ENCODE measurements at places on chromosomes 13 and 19. TPM values are rescaled to one million over a fixed set of nuclear protein-coding genes. Genes with fewer than 3 reads are reported as not detected.

DNA sequence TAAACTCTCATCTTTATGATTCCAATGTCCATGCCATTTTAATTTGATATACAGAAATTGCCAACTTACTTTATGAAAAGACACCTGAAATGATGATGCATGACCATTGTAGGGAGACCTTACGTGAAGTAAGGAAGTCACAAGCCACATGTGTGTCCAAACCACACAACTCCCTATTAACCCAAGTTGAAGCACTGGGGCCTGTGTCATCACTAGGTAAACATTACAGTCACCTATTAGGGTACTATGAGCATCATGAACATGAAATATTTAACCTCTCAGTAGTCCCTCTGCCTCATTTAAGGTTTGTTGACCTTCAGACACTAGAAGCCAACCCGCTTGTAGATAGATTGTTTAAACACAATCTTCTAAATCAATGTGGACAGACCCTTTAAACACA is 576.9 kb downstream of the IRS2 start:
- DNase-seq: no peak

Gene ELOF1
- total RNA-seq: 33.0 TPM

- peak; percentile 65 for DNase-seq
Observed at GRCh38 chr13:27339299-27339698, 68.7 kb downstream of the RASL11A start.

Gene CFAP97D2
- not detected for total RNA-seq

Gene C19orf67
- not detected for total RNA-seq

GRCh38 chr13:99663185-99663825 is 162.0 kb downstream of the TM9SF2 start:
- no peak for DNase-seq

DNA sequence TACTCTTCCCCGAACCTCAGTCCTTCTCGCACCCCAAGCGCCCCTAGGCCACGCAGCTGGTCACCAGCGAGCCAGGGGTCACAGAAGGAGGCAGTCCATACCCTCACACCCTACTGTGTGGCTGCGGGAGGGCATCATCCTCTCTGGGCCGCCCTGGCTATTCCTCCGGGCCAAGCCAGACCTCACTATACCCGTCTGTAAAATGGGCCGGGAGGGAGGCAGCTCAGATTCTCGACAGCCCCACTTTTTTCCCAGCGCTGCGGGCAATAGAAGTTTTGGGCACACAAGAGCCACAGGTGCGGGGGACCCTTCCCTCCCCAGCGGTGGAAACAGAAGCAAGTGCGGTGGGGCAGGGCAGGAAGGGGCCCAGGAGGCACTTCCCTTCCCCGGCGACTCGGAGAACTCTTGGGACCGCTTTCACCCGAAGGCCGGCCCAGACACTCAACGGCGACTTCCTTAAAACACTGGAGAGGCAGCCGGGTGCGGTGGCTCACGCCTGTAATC is 5.6 kb upstream of the ARRDC2 start:
- DNase-seq: peak; percentile 45

GRCh38 chr13:29688193-29688592 is 92.7 kb upstream of the SLC7A1 start:
- DNase-seq: no peak

- DNase-seq: no peak
Observed at GRCh38 chr19:35316560-35316959, 12.4 kb upstream of the CD22 start.

DNA sequence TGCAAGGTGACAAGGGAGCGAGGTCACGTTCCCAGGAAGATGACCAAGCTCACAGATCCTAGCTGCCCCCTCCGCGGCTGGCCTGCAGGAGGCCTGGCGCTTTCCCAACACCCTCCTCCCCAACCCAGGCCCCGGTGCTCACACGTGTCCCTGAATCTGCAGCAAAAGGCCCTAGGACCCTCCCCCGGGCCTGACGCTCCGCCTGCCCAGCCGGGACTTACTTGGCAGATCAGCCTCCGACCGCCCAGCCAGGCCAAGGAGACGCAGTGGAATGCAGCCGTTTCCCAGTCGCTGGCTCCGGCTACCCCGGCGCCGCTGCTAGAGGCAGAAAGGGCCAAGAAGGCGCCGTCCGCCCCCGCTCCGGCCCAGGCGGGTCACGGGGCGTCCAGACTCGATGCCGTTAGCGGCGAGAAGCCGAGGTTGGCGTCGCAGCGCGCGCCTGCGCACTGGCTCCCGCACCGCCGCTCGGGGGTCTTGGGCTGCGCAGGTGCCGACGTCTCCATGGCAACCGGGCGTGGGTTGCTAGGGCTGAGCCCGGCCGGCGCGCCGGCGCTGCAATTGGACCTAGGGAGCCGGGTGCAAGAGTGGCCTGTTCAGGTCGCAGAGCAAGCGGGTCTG is at the start of gene PNMA8A:
Gene PNMA8A (minus strand): TSS at position 448 of the 618 bp plus-strand sequence. CDS start 528 bp downstream, outside the sequence.
- no peak for DNase-seq

DNA sequence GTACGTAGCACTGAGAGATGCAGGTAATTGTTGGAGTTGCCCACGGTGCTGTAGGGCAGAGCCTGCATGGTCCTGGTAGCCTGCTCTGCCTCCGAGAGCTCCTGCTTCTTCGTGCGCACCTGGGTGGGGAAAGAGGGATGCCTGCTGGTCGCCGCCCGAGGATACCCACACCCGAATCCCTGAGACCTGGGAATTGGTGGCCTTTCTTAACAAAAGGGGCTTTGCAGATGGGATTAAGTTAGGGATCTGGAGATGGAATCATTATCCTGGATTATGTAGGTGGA is 9.4 kb downstream of the C3 start:
- DNase-seq: no peak

DNA sequence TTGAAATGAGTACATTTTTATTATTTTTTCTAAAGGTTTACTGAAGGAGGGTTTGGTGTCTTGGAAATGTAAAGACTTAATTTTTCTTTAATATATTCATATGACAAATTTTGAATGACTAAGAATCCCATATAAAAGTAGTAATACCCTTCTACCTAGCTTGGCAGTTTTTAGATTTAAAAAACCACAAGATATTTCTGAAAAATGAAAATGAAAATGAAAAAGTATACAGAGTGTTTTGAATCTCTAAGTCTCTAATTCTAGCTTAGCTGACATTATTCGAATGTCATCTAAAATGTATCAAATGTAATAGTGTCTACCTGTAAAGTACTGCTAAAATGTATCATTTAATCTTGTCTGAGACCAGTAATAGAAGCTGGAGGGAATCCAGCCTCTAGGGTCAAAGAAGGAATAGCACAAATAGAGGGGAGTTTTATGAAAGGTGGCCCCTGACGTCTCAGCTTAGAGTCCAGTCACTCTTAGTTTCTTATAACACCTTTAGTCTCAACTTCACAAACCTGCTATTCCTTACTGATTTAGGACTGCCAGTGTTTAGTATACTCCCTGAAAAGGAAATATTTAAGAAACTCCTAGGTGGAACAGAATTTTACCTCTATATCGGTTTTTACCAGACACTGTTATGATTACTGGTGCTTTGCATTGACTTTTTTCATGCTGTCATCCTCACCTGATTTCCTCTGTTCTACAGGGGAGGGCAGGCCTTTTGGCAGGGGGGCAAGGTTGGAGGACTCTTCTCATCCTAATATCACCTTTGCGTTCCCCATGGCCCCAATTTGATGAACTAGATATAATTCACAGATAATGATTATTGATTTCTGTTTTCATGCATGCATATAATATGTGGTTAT is 16.2 kb upstream of the MIR17HG start:
- no peak for DNase-seq

Gene GRK1
- not detected for total RNA-seq

- DNase-seq: no peak
Observed at GRCh38 chr13:34151885-34152284, 333.9 kb downstream of the RFC3 start.

DNA sequence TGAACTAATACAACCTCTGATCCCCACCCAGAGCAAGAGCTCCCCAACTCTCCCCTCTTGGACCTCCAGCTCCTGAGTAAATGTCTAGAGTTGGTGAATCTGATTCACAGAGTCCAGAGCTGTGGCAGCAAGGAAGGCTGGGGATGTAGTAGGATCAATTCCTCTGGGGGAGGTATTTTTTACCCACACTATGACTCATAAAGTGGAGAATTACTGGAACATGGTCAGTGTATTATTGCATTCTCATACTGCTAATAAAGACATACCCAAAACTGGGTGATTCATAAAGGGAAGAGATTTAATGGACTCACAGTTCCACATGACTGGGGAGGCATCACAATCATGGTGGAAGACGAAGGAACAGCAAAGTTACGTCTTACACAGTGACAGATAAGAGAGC is 496.7 kb downstream of the EFNB2 start:
- DNase-seq: no peak

Gene SIGLEC8
- total RNA-seq: not detected

Gene RNF225
- total RNA-seq: 0.32 TPM

DNA sequence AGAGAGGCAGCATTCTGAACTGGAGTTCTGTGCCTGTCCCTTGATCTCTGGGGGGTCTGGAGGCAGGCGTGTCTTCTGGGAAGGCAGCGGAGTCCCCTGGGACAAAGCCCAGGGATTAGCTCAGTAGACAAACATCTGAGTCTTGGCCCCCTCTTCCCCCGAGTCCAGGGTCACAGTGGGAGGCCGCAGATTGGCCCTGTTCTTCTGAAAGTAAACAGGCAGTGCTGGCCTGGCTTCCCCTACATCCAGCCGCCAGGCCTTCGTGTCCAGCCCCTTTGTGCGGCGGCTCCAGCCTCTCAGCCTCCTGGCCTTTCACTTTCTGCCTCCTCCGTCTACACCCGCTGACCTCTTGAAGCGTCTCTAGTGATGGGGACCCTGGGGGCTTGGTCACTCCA is 989 bp downstream of the NFILZ start:
- DNase-seq: no peak

DNA sequence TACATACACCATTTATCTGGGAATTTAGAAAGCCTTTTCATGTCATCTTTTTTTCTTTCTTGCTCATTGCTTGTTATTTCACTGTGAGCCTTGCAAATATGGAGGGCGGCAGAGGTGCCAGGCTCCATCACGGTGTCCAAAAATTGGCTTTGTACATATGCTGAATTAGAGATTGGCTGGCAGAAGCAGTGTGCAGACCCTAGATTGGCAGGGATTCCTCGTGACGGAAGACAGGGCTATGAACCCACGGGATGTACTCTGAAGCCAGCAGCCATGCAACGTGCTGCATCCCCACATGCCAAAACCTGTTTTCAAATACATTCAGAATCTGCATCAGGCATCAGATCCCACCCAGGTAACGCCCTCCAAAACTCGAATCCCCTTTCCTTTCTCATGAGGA is 142.8 kb downstream of the ZIC5 start:
- DNase-seq: no peak

GRCh38 chr13:21504379-21504778 is 45.3 kb upstream of the ZDHHC20 start:
- DNase-seq: no peak

- DNase-seq: no peak
Observed at GRCh38 chr13:44760434-44760833, 184.3 kb upstream of the TSC22D1 start.

Gene PPM1N
- total RNA-seq: 2.3 TPM

DNA sequence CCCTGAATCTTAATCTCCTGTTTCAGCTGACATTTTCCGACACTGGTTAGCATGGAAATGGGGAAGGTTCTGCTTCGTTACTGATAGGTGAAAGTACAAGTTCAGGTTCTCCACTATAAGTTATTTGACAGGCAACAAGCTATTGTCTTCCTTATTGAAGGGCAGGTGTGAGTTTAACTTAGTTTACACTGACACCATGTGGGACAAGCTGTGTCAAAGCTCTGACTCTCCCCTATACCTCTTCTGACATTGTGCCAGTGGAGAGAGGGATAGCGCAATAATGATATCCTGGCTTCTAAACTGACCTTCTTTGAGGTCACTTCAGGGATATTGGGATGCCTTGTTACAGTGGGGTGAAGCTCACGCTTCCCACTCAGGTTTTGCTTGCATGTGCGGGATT is 587.0 kb upstream of the SLITRK5 start:
- no peak for DNase-seq

DNA sequence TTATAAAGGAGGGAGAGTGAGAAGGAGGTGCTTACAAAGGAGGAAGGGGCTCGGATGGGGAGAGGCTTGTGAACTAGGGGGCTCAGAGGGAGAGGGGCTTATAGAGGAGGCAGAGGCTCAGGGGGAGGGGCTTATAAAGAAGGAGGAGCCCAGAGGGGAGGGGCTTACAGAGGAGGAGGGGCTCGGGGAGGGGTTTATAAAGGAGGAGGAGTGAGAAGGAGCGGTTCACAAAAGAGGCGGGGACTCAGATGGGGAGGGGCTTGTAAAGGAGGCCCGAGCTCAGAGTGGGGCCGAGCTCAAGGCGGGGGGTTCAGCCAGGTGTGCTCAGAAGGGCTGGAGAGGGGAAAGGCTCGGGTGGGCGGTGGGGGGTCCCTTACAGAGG is 500 bp downstream of the SMIM24 start:
- peak; percentile 41 for DNase-seq

DNA sequence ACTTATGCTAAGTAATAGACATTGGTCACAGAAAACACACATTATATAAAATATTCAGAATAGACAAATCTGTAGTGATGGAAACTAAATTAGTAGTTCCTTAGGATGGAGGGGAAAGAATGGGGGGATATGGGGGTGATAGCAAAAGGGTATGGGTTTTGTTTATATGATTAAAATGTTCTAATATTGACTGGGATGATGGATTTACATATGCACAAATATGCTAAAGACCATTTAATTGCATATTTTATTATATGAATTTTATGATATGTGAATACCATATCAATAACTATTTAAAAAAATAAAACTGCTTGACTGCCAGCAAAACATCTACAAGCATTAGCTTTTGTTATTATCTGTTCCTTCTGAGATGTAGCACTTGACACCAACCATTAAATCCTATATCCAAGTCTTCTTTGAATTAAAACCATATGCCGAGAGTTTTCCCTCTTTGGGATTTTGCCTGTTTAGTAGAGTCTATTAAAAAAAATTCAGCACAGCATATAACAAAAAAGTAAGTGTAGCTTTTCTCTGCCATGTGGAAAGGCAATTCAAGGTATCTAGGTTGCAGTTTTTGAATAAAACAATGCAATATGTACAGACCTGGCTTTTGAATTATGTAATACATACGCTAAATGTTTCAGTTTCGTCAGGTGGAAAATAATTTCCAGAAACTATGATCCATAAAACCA is 2584.1 kb upstream of the PCDH20 start:
- no peak for DNase-seq

DNA sequence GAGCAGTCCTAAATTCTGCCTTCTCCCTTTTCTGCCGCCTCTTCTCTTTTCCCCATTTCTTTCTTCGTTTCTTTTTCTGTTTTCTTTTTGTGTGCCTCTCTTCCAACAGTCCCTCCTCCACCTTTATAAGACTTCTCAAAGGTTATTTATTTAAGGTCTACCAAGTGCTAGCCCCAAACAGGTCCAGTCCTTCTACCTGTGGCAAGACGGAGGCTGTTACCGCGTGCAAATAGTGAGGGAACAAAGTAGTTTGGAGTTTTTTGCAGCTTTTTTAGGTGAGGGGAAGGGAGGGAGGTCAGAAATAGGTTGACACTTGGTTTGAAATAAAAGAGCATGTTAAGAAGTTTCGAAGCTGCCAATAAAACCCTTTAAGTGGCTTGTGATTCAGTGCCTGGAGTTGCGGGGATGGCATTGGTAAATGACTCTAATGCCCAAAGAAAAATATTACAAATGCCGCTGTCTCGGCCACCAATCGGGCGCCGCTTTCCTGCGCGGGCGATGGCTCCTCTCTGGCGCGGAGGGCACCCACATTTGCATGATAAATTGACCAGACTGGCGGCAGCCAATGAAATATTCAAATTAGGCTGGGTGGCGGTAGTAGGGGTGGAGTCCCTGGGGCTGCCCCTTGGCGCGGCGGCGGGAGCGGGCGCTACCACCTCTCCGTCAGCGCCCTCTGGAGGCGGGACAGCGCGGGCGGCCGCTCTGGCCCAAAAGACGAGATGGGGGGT is 7.5 kb upstream of the TSHZ3 start:
- DNase-seq: peak; percentile 76

GRCh38 chr19:35741203-35741515 is 1.1 kb downstream of the IGFLR1 start:
- no peak for DNase-seq

Gene CGB2
- total RNA-seq: not detected

Data from activated naive CD4-positive, alpha-beta T cell treated with anti-CD3 and anti-CD28 coated beads for 36 hours (primary cell).